Retina (tissue), 1 donor: ENCODE measurements at places on chromosomes 3 and 15.

GRCh38 chr15:33310481-33311311 is at the start of gene RYR3:
Gene RYR3, plus strand, starts transcription at chr15:33310967. Its CDS starts 79 bp downstream, at chr15:33311046.
- DNase-seq: peak; percentile 87

- peak; percentile 67 for DNase-seq
Observed at GRCh38 chr3:25448750-25449692, 21.0 kb downstream of the RARB start.

GRCh38 chr3:140007081-140007480 is 72.1 kb downstream of the CLSTN2 start:
- no peak for DNase-seq

- no peak for DNase-seq
Observed at GRCh38 chr3:2595486-2595885, 496.8 kb downstream of the CNTN4 start.

GRCh38 chr3:159964166-159964973 is 24.3 kb upstream of the IL12A start:
- DNase-seq: no peak

DNA sequence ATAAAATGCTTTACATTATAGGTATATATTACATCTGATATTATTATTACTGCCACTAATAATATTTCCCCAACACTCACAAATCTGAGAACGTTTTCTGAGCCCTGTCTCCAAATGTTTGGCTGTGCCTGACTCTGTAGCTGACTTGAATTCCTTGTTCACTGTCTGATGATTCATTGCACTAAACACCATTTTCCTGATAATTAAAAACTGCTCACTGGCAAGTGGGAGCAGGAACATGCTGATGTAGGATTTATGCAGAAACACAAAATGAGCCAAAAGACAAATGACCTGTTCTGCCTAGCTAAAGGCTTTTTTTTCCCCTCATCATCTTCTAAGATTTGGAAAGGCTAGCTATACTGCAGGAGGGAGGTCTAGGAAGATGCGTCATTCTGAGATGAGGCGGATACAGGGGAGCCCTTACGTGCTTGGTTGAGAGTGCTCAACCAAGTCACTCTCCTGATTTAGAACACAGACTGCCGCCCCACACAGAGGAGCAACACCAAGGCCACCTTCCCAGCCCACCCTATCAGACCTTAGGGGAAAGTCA is 380.7 kb downstream of the EPHB1 start:
- DNase-seq: no peak

- DNase-seq: no peak
Observed at GRCh38 chr3:161987933-161988332, 491.3 kb downstream of the OTOL1 start.

- DNase-seq: no peak
Observed at GRCh38 chr3:108826309-108827187, 4.0 kb downstream of the TRAT1 start.

- DNase-seq: peak; percentile 81
Observed at GRCh38 chr3:14508966-14509795, 31.0 kb downstream of the GRIP2 start.
